Omental fat pad (tissue), 4 donors: ENCODE measurements at places on chromosomes 3 and 15. TPM values are rescaled to one million over a fixed set of nuclear protein-coding genes. Genes with fewer than 3 reads are reported as not detected.

Gene NEK10
- total RNA-seq, result 2.6 TPM

Gene GOLGA8M
- total RNA-seq, result 5.1 TPM

Gene THPO
- 0.36 TPM for total RNA-seq

Gene PLSCR4
- total RNA-seq, result 85.6 TPM

Gene TRIM59
- total RNA-seq, result 1.4 TPM

Gene DUSP7
- 13.1 TPM for total RNA-seq

Gene ERICH6
- not detected for total RNA-seq

Gene GABRA5
- not detected for total RNA-seq

Gene PLA2G4D
- not detected for total RNA-seq

Gene FGD5
- total RNA-seq, result 75.0 TPM

Gene GCNT3
- not detected for total RNA-seq

Gene APOD
- total RNA-seq, result 1,610 TPM

Gene KATNBL1
- 40.7 TPM for total RNA-seq

Gene SERPINI2
- 2.7 TPM for total RNA-seq

Gene SLC12A8
- total RNA-seq, result 2.6 TPM
